Body of pancreas (tissue), 4 donors: ENCODE measurements at places on chromosomes 2 and 18.

DNA sequence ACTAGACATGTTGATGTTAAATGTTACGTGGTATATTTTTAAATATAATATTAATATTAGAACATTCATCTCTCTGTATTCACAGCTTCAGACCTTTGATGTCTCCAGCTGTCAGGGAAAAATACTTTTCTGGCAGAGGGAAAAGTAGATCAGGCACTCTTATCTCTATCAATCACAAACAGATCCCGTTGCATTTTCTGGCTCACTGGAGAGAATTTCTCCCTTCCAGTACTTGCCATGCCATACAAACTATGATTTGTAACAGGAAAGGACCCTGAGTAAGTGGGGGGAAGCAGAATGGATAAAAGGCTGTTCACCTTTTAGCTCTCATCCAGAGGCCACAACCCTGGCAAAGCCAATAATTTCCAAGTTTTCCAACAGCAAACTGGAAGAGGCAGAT is 158.0 kb downstream of the TCF4 start:
- DNase-seq = no peak

GRCh38 chr2:25365241-25365640 is 23.5 kb upstream of the DNMT3A start:
- no peak for DNase-seq

GRCh38 chr2:3148716-3149115 is 228.9 kb downstream of the EIPR1 start:
- DNase-seq = no peak

DNA sequence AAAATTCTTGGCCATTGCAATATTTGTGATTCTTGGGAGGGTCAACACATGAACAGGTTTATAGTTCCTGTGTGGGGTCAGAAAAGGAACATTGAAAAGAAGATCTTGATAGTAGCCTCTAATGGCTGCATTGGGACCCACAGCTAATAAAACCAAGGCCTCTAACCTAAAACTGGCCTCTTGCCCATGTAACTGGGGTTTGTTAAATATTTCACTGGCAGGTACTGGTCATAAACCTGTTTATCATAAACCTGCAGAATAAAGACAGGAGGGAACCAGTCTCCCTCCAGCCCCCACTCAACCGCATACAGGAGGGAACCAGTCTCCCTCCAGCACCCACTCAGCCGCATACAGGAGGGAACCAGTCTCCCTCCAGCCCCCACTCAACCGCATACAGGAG is 125.3 kb downstream of the PXDN start:
- DNase-seq = no peak

- DNase-seq = peak; percentile 61
These were observed 4.8 kb upstream of the LYPD6B start for GRCh38 chr2:149033716-149034115.

DNA sequence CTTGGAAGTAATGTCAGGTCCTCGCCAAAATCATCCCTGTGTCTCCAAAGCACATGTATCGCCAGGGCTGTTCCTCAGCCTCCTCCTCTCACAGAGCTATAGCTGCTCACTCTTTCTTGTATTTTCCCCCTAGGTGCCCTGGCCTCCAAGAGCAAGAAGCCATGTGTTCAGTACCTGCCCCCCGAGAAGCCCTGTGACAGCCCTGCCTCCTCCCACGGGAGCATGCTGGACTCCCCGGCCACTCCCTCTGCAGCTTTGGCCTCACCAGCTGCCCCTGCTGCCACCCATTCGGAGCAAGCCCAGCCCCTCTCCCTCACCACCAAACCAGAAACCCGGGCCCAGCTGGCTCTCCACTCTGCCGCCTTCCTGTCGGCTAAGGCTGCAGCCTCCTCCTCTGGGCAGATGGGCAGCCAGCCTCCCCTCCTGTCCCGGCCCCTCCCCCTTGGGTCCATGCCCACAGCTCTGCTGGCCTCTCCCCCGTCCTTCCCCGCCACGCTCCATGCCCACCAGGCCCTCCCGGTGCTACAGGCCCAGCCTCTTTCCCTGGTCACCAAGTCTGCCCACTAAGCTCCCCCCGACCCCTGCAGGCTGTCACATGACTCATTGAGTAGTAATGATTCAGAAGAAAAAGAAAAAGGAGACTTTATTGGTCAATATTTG is 18.8 kb downstream of the TGOLN2 start:
- DNase-seq = peak; percentile 39

GRCh38 chr2:20578895-20579825 is 71.7 kb downstream of the HS1BP3 start:
- DNase-seq = peak; percentile 67

DNA sequence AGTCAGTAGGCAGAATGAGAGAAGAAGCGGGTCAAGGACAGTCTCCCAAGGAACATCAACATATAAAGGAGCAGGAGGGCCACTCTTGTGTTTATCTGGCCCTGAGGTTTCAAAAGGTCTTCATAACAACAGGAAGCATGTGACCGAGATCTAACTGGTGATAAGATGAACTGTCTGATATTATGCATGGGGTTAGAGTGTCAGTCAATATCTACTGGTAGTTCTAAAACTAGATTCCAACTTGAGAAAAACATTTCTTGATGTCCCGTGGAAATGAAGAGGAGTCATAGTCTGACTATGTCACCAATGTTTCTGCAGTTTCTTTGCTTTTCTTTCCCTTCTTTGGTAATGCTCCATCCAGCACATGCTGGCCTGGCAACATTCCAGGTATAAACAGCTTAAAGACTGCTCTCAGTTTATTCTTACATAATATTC is 77.5 kb upstream of the ITPRID2 start:
- peak; percentile 34 for DNase-seq

GRCh38 chr2:230220347-230220969 is 674 bp upstream of the SP110 start:
- peak; percentile 9 for DNase-seq

- DNase-seq = no peak
These were observed 2.2 kb upstream of the SERTAD2 start for GRCh38 chr2:64655873-64656272.

DNA sequence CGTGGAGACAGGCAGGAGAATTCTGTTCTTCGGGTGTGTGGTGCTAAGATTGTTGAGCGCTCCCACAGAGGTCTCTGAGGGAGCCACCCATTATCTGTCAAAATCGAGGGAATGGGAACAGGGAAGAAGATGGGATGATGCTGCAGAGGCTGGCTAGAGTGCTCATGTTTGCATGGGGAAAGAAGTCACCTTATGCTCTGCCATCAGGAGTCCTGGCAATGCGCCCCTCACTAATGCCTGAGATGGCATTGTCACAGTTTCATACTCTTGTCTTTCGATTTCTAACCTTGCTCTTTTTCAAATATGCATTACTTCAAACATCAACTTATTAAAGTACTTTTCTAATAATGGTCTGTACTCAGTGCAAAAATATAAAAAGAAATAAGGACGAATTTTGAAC is 463.3 kb upstream of the CELF4 start:
- DNase-seq = no peak

DNA sequence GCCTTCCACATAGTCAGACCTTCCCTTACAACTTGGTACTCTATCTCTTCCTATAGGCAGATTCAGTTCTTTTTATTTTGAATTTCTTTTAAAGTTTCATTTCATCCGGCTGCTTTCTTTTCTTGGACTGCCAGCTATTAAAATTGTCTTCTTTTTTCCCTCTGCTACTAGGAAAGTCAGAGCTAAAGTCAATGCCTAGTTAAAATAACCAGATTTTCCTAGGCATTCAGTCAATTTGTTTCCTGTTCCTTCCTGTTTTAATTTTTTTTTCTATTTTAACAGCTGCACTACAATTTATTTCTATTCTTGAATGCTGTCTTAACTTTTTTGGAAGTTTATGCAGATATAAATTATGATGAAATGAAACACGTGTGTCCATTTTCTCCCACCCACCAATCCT is 84.8 kb downstream of the EVA1A start:
- DNase-seq = no peak
